ENCODE measurements at places on chromosomes 13 and 19. TPM values are rescaled to one million over a fixed set of nuclear protein-coding genes. Genes with fewer than 3 reads are reported as not detected.
A peak's percentile ranks its signal among the peaks of the same experiment; 100 is the strongest.

- H3K4me3 ChIP-seq, result peak overlapping the region; percentile 15
- no peak for DNase-seq
- H3K4me1 ChIP-seq, result no peaks in the 10 kb centered on the region
Measured at GRCh38 chr19:20271215-20271926, 104.4 kb downstream of the ZNF486 start.

DNA sequence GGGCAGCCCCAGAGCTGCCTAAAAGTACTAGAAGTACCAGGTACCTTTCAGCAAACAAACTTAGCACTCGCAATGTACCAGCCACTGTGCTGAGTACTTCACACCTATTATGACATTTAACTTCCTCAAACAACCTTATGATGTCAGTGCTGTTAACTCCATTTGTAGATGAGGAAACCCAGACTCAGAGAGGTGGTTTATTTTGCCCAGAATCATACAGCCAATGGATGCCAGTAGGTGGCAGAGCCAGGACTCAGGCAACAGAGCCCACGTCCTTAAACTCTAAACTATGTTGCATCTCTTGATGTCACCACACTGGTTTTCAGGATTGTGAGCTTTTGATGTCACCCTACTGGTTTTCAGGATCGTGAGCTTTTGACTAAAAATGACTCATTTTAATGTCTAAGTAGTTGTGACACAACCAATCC, 78.9 kb downstream of the FLT1 start:
- H3K36me3 ChIP-seq, result no peaks in the 10 kb centered on the region
- no peak overlapping the region for H3K27ac ChIP-seq
- no peak overlapping the region for H3K4me3 ChIP-seq
- H3K4me1 ChIP-seq, result no peaks in the 10 kb centered on the region

DNA sequence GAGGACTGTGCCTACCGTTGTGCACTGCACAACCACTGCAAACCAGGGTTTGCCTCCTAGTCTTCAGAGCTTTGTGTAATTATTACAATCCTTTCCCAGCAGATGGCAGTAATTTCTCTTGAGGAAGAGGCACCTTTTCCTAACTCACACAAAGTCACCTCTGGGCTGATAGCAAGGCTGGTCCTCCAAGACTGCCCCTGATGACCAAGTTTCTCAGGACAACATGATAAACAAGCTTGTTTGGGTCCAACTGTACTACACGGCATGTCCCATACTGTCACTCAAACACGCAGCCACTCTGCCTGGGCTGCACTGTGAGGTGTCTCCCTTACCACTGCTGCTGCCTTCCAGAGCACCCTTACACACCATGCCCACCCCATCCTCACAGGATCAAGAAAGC, 39.3 kb downstream of the RFXAP start:
- peaks cover 1% of the 10 kb centered on the region for H3K36me3 ChIP-seq
- DNase-seq, result no peak
- H3K27ac ChIP-seq, result no peak overlapping the region
- no peaks in the 10 kb centered on the region for H3K27me3 ChIP-seq
- no peak overlapping the region for H3K4me3 ChIP-seq

GRCh38 chr19:4957981-4958380, 10.9 kb upstream of the KDM4B start:
- no peaks in the 10 kb centered on the region for H3K27me3 ChIP-seq
- H3K4me1 ChIP-seq, result no peaks in the 10 kb centered on the region
- H3K4me3 ChIP-seq, result no peak overlapping the region
- no peak overlapping the region for H3K27ac ChIP-seq
- H3K36me3 ChIP-seq, result no peaks in the 10 kb centered on the region
- DNase-seq, result no peak

DNA sequence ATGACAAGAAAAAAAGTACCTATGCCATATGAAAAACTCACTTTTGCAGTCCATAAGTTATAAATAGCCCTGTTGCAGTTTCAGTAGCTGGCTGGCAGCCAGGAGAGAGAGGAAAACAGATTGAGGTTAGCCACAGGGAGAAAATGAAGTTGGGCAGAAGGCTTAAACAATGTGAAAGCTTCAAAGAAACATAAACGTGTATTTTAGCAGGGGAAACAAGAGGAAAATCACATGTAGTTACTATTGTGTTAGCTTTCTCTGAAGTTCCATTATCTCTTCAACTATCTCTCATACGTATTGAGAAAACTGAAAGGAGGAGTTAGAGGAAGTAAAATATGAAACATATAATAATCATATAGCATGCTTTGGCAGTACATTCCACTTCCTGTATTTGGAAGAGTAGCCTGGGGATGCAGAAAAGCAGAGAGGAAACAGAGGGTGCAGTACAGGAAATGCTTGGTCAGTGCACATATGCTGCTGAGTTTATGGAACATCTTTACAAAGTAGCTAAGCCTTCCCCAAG, 1551.1 kb downstream of the EFNB2 start:
- H3K27ac ChIP-seq, result no peak overlapping the region
- no peak overlapping the region for H3K4me3 ChIP-seq
- H3K4me1 ChIP-seq, result no peaks in the 10 kb centered on the region

GRCh38 chr13:77459592-77459991, 75.9 kb upstream of the SCEL start:
- DNase-seq, result no peak
- H3K36me3 ChIP-seq, result no peaks in the 10 kb centered on the region
- H3K4me1 ChIP-seq, result no peaks in the 10 kb centered on the region
- no peak overlapping the region for H3K4me3 ChIP-seq
- no peak overlapping the region for H3K27ac ChIP-seq
- H3K27me3 ChIP-seq, result no peaks in the 10 kb centered on the region

GRCh38 chr19:35130761-35131720, 3.8 kb downstream of the LGI4 start:
- DNase-seq, result no peak
- H3K27me3 ChIP-seq, result no peaks in the 10 kb centered on the region
- no peak overlapping the region for H3K4me3 ChIP-seq
- no peaks in the 10 kb centered on the region for H3K36me3 ChIP-seq
- no peak overlapping the region for H3K27ac ChIP-seq
- H3K4me1 ChIP-seq, result no peaks in the 10 kb centered on the region

- peak; percentile 64 for DNase-seq
- peak overlapping the region; percentile 68 for H3K4me3 ChIP-seq
- no peaks in the 10 kb centered on the region for H3K36me3 ChIP-seq
- peaks cover 4% of the 10 kb centered on the region for H3K4me1 ChIP-seq
- H3K27me3 ChIP-seq, result no peaks in the 10 kb centered on the region
Measured at GRCh38 chr13:76887076-76887563, 915 bp upstream of the KCTD12 start.

DNA sequence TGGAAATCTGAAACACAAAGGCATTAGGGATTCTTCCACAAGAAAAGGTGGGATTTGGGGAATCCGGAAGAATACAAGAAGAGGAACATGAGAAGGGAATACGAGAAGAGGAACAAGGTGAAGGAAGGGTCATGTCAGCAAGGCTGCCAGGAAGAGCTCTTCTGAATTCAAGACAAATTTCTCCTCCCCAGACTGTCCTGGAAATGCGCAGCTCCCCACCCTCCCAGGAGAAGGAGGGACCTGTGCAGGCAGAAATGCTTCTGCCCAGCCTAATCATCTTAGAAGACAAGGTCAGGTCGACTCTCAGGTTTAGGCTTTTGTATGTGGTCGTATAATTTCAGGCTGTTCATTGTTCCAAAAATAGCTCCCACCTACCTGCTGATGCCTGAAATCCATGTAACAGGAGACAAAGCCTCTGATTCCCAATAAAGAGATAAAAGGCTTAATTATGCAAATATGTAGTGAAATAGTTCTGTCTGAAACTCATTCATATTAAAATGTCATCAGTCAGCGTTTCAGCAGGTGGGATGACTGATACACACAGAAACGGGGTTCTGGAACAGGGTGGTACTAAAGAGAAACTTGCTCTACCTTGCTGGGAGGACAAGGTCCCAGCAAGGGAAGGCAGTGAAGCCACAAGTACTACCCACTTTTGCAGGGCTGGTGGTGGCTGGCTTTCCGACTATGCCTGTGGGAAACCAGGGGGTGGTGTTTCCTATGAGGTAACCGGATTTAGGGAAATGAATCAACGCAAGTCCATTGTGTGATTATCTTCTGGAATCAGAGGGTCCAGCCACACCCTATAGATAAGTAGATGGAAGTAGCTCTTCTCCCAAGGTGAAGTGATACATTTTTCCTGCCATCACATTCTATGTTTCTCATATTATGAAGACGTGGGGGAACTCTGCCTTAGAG, 76.1 kb downstream of the KL start:
- no peaks in the 10 kb centered on the region for H3K4me1 ChIP-seq
- no peak overlapping the region for H3K27ac ChIP-seq
- no peaks in the 10 kb centered on the region for H3K27me3 ChIP-seq
- no peaks in the 10 kb centered on the region for H3K36me3 ChIP-seq

GRCh38 chr13:30720172-30720869, 15.0 kb upstream of the ALOX5AP start:
- H3K27me3 ChIP-seq, result no peaks in the 10 kb centered on the region
- no peak overlapping the region for H3K4me3 ChIP-seq
- H3K4me1 ChIP-seq, result no peaks in the 10 kb centered on the region
- H3K27ac ChIP-seq, result no peak overlapping the region

DNA sequence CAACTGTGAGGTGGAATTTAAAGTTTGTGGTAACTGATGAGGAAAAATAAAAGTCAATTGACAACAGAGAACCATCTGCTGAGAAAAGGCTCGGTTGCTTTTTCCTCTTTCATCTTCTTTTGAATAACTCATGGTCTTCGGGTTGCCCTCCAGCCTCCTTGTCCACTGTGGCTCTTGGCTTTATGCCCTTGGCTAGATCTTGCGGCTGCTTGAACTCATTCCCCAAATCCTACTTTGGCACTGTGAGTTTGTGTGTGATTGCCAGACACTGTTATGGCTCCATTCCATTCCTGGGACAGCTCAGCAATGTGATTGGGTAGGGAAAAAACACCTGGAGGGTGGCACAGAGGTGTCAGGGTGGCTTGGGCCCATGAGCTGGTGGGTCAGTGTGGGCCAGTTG, 387.4 kb downstream of the DLEU7 start:
- no peak for DNase-seq
- no peaks in the 10 kb centered on the region for H3K36me3 ChIP-seq
- no peaks in the 10 kb centered on the region for H3K27me3 ChIP-seq
- no peak overlapping the region for H3K4me3 ChIP-seq
- peaks cover 2% of the 10 kb centered on the region for H3K4me1 ChIP-seq
- H3K27ac ChIP-seq, result no peak overlapping the region

MRPL34 gene
- 59.3 TPM for total RNA-seq

PSG5 gene
- not detected for total RNA-seq

SYCN gene
- not detected for total RNA-seq

GJA3 gene
- total RNA-seq, result 0.16 TPM

RNF113B gene
- not detected for total RNA-seq

ZNF431 gene
- total RNA-seq, result 17.2 TPM
